Progenitor cell of endocrine pancreas (in vitro differentiated cells): ENCODE measurements at places on chromosomes 7 and 10. TPM values are rescaled to one million over a fixed set of nuclear protein-coding genes. Genes with fewer than 3 reads are reported as not detected.

- no peak for DNase-seq
Measured at GRCh38 chr10:12638103-12638502, 288.8 kb downstream of the CAMK1D start.

DNA sequence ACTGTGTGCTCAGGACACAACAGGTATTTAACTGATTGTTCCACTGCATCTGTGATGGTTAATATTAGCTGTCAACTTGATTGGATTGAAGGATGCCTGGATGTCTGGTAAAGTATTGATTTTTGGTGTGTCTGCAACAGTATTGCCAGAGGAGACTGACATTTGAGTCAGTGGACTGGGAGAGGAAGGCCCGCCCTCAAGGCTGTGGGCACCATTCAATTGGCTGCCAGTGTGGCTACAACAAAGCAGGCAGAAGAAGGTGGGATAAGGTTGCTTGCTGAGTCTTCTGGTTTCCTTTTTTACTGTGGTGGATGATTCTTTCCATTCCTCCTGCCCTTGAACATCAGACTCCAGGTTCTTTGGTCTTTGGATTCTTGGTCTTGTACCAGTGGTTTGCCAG, 137.1 kb upstream of the FAM13C start:
- no peak for DNase-seq

- no peak for DNase-seq
Measured at GRCh38 chr10:58625070-58625469, 112.4 kb downstream of the BICC1 start.

GRCh38 chr7:31954500-31954899, 115.7 kb downstream of the PDE1C start:
- no peak for DNase-seq

DNA sequence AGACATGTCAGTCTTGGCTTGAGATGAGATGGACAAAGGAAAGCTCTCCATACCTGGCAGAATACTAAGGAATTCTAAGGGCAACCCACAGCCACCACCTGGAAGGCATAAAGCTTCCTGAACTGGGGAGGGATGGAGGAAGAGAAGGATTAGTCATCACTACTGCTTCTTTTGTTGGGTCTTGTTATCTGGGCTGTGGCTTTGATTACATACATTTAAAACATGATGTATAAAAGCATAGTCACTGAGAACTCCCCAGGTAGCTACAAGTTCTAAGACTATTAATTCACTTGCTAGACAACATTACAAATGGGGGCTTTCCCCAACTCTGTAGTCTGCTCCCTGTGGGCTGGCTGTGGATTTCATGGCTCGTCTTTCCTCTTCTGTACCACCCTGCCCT, 58.2 kb downstream of the RBM33 start:
- DNase-seq = no peak

- no peak for DNase-seq
Measured at GRCh38 chr10:44154956-44155355, 229.9 kb downstream of the CXCL12 start.

DNA sequence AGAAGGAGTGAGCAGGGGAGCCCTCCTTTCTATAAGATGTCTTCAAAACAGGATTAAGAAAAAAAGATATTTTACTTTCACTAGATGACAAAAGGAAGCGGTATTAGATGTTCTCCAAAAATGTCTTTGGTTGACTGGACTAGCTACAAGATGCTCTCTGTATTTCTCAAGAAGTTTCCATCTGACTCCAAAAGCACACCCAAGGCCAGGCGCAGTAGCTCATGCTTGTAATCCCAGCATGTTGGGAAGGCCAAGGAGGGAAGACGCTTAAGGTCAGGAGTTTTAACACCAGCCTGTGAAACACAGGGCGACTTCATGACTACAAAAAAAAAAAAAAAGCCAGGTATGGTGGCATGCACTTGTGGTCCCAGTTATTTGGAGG, 84.5 kb downstream of the PIP4K2A start:
- DNase-seq = no peak

DNA sequence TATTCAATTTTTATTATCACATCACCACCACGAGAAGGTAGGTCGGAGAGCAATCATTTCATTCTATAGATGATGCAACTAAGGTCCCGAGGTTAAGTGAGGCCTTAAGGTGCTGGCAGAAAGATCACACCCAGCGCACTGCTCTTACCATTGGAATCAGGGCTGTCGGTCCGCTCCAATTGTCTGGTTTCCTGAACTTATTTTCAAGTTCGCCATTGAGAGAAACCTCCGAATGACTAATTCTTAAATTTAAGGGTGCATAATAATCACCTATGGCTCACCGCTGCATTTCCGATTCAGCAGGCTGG, 625 bp upstream of the GSTO2 start:
- DNase-seq = no peak

DNA sequence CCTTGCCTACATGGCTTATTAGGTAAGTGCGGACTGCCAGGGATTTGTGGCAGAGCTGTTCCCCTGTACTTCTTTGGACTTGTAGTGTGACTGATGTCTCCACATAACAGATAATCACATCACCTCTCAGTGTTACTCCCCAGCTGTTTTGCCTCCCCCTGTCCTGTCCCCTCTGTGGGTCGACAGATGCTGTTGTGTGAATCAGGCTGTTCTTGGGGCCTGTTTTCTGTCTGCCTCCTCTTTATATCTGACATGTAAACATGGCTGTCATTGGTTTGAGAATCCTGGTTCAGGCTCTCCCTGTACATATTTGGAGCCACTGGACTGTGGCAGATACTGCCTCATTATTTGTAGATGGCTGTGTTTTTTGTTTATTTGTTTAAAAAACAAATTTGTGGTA, 22.7 kb downstream of the CCNY start:
- no peak for DNase-seq

- no peak for DNase-seq
Measured at GRCh38 chr7:74173074-74173473, 1.1 kb upstream of the EIF4H start.

DNA sequence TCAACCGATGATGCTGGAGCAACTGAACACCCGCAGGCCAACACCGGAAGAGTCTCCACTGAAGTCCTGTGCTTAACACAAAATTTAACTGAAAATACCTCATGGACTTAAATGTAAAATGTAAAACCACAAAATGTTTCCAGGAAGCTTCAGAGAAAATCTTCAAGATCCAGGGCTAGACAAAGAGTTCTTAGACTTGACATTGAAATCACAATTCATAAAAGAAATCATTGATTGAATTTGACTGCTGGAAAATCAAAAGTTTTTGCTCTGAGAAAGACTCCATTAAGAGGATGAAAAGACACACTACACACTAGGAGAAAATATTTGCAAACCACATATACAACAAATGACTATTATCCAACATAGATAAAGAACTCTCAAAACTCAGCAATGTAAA, 234.7 kb upstream of the PPP2R2D start:
- DNase-seq = no peak

DNA sequence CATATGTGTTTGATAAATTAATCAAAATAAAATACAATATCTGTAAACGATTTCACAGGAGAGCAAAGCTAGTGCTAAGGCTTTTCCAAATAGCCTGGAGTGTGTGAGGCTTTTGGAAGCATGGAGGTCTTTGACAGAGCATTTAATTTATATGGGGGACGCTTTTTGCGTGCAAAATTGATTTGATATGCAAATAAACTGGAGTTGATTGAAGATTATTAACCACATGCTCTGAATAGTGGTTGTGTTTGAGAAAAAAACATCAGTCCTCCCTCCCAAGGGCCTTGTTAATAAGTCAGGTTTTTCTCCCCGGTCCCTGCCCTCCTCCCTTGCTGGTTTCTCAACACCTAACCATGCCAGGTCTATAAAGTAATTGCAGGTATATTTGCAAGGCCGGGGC, 85.1 kb upstream of the FGFR2 start:
- no peak for DNase-seq

DNA sequence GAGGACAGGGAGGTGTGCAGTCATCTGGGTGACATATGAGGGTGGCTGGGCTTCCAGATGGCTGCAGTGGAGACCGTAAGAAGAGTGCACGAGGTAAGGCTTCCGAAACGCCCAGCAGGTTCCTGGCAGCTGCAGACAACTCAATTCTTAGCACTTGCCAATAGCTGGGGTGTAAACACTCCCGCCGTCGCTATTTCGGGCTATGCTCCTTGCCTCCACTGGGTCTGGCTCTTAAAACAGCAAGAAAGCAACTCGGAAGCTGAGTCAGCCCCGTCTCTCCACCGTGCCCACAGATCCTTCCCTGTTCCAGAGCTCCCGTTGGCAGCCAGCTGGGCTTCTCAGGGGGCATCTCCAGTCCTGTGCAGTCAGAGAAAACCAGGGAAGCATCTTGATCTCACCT, 6.1 kb upstream of the PDGFA start:
- no peak for DNase-seq

DNA sequence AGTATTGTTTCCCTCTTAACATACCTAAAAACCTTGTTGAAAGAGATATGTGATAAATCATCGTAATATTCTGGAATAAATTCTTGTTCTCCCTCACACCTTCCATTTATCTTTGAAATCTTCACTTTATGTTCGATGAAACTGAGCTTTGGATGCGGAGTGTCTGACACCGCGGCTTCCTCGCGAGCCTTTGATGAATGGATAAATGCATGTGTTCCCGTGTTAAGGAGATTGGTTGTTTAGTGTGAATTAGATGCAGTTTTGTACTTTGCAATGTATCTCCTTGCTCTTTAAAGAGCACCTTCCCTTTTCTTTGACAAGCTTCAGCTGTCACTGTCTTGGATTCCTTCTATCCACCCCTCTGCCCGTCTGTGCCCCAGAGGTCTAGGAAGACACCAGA, 138.1 kb downstream of the DOCK1 start:
- no peak for DNase-seq

- no peak for DNase-seq
Measured at GRCh38 chr7:115068220-115068619, 146.3 kb downstream of the MDFIC start.

GRCh38 chr7:91047636-91048035, 216.6 kb upstream of the FZD1 start:
- no peak for DNase-seq

DNA sequence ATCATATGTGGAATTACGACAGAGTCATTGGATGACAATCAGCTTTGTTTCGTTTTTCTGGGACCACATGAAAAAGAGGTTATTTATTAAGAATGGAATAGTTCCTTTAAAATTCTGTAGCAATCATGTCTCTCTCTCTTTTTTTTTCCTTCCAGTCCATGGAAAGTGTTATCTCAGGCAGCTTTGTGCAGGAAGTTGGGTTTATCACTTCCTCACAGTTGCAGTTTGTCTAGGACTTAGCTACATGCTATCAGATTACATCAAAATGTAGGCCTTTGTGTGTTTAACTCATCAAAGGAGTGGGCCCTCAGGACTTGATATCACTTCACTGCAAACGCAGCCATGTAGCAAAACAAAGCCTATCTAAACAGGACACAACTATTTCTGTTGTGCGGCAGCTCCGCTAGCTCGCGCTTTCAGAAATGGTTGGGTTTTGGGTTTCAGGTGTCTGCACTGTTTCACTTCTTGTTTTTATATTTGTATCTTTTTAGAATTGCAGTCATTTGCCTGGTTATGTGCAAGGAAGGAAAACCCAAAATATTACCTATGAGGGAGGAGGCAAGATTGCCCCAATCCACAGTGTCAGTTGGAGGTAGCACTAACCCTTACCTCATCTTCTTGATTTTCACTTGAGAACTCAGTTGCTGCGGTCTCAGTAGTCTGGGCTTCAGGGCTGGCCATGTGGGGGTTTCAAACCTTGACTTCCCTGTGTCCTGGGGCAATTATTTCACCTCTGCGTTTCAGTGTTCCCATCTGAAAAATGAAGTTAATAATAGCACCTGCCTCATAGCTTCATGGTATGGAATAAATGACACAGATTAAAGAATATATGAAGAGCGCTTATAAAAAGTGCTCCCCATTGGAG, 66.7 kb downstream of the HHEX start:
- DNase-seq = no peak

DNA sequence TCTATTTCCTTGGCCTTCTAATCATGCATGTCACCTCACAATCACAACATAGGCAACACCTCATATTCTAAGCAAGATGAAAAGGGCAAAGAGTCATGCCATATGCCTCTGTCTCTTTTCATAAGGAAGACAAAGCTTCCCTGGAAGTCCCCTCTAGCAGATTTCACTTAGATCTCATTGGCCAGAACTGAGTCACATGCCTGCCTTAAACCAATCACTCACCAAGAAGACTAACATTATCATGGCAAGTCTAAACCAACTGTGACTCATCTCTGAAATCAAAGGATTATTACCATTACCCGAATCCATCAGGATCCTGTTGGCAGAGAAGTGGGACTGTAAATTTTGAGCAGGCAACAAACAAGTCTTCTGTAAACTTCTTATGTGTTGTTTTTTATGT, 27.8 kb downstream of the CAV1 start:
- no peak for DNase-seq

- no peak for DNase-seq
Measured at GRCh38 chr7:64706625-64707292, 40.8 kb downstream of the ZNF107 start.

- no peak for DNase-seq
Measured at GRCh38 chr7:90604383-90604782, 8.3 kb downstream of the CDK14 start.

DNA sequence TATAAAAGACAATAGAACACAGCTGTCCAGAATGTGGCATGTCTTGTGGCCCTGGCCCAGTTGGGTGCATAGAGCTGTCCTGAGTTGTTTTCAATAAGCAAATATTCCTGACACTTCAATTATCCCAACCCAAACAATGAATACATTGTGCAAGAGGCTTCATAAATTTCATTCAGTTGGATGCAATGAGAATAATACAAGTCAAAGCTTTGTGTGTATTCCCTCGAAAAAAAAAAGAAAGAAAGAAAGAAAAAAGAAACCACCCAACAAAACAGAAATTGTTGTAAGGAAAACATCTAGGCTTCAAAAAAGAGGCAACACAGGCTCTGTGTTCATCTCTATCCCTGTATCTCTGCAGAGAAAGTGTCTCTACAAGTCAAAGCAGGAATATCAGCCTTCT, 138.7 kb upstream of the ADO start:
- no peak for DNase-seq

GRCh38 chr7:10802526-10802925, 171.1 kb upstream of the PHF14 start:
- no peak for DNase-seq

Gene MEOX2
- 0.20 TPM in 1 of 2 replicates, not detected in the other for total RNA-seq

Gene BAIAP2L1
- 32.7 and 34.2 TPM in 2 replicates for total RNA-seq

Gene NYAP1
- 4.6 and 4.9 TPM in 2 replicates for total RNA-seq

Gene STOX1
- 7.8 and 8.0 TPM in 2 replicates for total RNA-seq

Gene ITPRIP
- total RNA-seq = 6.1 and 7.0 TPM in 2 replicates

Gene MOSPD3
- total RNA-seq = 27.1 and 27.9 TPM in 2 replicates

Gene HELLS
- total RNA-seq = 118 and 132 TPM in 2 replicates

Gene PDK4
- total RNA-seq = 21.0 and 29.1 TPM in 2 replicates

Gene TEX36
- not detected in 2 replicates for total RNA-seq

Gene TUBB8
- total RNA-seq = 0.71 and 0.77 TPM in 2 replicates

Gene NODAL
- total RNA-seq = not detected in 2 replicates

Gene OR2A5
- total RNA-seq = not detected in 2 replicates

Gene CHCHD1
- total RNA-seq = 36.0 and 38.8 TPM in 2 replicates

Gene TMEM120A
- 35.7 and 39.3 TPM in 2 replicates for total RNA-seq

Gene EVX1
- not detected in 2 replicates for total RNA-seq

Gene IDI2
- total RNA-seq = not detected in 2 replicates

Gene EPHA1
- 54.4 and 56.3 TPM in 2 replicates for total RNA-seq

Gene HOXA2
- total RNA-seq = 17.9 and 18.6 TPM in 2 replicates
